ENCODE measurements at places on chromosomes 6 and 20. TPM values are rescaled to one million over a fixed set of nuclear protein-coding genes. Genes with fewer than 3 reads are reported as not detected.
A peak's percentile ranks its signal among the peaks of the same experiment; 100 is the strongest.

GRCh38 chr6:66556936-66557335, 849.9 kb upstream of the EYS start:
- H3K4me3 ChIP-seq: no peak overlapping the region
- DNase-seq: no peak
- H3K27ac ChIP-seq: no peak overlapping the region
- no peaks in the 10 kb centered on the region for H3K27me3 ChIP-seq
- H3K4me1 ChIP-seq: no peaks in the 10 kb centered on the region

DNA sequence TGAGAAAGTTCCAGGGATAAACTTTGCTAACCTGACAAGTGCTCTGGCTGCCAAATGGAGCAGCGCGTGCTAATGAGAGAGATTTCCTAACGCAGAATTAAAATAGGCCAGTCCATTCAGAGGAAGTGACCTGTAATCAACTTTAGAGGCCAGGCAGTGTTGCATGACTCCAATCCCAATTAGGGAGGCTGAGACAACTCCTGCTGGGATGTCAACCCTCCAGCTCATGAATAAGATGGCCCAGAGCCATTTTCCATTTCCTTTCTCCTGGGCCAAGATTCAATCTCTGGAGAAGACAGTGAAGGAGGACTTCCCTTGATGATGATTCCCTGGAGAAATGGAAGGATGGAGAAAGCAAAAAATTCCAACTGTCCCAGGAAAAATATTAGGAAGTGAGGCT, 241.5 kb upstream of the RNF24 start:
- DNase-seq: no peak
- no peak overlapping the region for H3K4me3 ChIP-seq
- H3K36me3 ChIP-seq: no peaks in the 10 kb centered on the region
- no peak overlapping the region for H3K27ac ChIP-seq
- no peaks in the 10 kb centered on the region for H3K27me3 ChIP-seq
- H3K4me1 ChIP-seq: no peaks in the 10 kb centered on the region

DNA sequence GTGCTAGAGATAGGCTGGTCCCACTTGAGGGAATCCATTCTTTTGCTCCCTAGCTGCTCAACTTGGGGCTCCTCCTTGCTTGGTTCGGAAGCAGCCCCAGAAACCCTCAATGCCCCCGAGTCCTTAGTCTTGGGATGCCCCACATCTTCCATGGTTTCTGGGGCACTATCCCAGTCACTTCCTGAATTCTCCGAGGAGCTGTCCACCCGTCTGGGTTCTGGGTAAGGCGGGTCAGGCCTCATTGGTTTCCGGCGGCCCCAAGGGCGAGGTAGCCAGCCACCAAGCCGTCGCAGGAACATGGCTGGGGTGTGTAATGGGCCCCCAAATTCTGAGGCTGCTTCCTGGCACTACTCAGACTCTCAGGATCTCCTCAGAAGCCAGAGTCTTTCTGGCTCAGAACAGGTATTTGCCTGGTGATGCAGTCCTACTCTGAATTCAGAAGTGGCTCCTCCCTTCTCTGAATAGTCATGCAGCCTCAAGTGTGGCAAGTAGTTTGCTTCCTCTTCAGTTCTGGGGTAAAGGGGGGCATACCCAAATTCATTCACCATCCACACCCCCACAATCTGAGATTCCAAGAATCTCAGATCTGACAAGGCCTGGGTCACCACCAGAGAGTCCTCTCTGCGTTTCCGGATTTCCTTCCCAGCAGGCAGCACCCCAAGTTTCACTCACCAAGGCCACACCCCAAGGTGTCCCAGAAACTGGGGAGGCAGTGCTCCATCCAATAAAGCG, 763 bp downstream of the C6orf47 start:
- DNase-seq: no peak
- H3K27me3 ChIP-seq: no peaks in the 10 kb centered on the region
- peak overlapping the region; percentile 78 for H3K4me3 ChIP-seq
- H3K27ac ChIP-seq: peak overlapping the region; percentile 95

- peak overlapping the region; percentile 90 for H3K4me3 ChIP-seq
- DNase-seq: no peak
- peak overlapping the region; percentile 99 for H3K27ac ChIP-seq
- H3K4me1 ChIP-seq: peaks cover 21% of the 10 kb centered on the region
These were observed 544 bp upstream of the ACAT2 start for GRCh38 chr6:159761129-159761872.

DNA sequence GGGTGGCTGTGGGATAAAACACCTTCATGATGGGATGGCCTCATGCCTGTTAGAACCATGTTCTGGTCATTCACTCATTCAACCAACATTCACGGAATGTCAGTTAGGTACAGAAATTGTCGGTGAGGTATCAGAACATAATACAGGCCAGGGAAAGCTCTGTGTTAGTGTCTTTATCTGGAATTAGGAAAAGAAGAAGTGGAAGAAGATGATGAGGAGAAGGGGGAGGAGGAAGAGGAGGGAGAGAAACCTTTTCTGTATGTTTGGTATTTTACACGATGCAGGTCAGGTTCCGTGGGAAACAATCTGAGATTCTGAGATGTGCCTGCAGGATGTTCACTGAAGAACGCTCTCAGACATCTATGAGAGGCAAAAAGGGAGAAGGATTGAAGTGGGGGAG, 5.6 kb downstream of the ADTRP start:
- peak overlapping the region; percentile 92 for H3K27ac ChIP-seq
- H3K4me3 ChIP-seq: no peak overlapping the region
- no peaks in the 10 kb centered on the region for H3K36me3 ChIP-seq
- H3K27me3 ChIP-seq: no peaks in the 10 kb centered on the region
- peaks cover 48% of the 10 kb centered on the region for H3K4me1 ChIP-seq

- H3K4me3 ChIP-seq: no peak overlapping the region
- H3K36me3 ChIP-seq: peaks cover 16% of the 10 kb centered on the region
- peaks cover 11% of the 10 kb centered on the region for H3K4me1 ChIP-seq
- no peak overlapping the region for H3K27ac ChIP-seq
These were observed 56.4 kb downstream of the ZMYND8 start for GRCh38 chr20:47300071-47300470.

- peaks cover 57% of the 10 kb centered on the region for H3K4me1 ChIP-seq
- no peaks in the 10 kb centered on the region for H3K27me3 ChIP-seq
- H3K27ac ChIP-seq: no peak overlapping the region
These were observed 12.0 kb downstream of the XRN2 start for GRCh38 chr20:21315138-21315537.

DNA sequence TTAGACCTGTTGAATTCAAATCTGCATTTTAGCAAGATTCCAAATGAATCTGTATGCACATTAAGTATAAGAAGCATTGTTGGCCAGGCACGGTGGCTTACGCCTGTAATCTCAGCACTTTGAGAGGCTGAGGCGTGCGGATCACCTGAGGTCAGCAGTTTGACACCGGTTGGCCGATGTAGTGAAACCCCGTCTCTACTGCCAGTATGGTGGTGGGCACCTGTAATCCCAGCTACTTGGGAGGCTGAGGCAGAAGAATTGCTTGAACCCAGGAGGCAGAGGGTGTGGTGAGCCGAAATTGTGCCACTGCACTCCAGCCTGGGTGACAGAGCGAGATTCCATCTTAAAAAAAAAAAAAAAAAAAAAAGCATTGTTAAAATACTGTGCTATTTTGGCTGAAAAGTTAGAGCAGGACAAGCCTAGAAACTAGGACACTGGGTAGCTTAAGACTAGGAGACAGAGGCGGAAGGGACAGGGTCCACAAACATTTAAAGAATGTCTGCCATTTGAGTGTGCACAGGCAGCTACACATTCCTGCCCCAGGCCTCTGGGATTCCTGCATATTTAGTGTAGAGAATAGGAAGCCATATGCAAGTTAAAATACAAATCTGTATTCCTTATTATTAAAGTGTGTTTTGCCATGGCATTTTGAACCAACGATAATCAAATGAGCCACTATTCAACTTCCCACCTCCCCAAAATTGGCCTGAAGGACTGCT, 45.1 kb upstream of the EEF1A1 start:
- no peaks in the 10 kb centered on the region for H3K36me3 ChIP-seq
- peak overlapping the region; percentile 46 for H3K27ac ChIP-seq
- DNase-seq: no peak
- no peaks in the 10 kb centered on the region for H3K27me3 ChIP-seq

DNA sequence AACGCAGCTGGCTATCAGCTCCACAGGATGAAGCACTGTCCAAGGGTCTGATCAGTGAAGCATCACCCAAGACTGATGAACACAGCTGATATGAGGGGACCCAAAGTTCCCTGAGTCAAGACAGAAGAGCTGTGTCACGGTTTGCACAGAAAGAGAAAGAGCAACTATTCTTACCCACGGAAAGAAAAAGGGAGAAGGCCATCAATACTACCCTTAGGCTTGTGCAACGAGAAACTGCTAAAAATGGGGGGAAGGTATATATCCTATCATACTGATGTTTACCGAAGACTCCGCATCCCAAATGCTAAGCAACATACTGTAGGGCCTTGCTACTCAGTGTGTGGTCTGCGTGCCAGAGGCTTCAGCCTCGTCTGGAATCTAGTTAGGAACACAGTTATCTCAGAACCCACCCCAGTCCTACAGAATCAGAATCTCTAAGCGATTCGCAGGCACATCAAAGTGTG, 665 bp downstream of the FASTKD5 start:
- DNase-seq: no peak
- peak overlapping the region; percentile 87 for H3K4me3 ChIP-seq
- no peaks in the 10 kb centered on the region for H3K27me3 ChIP-seq
- peaks cover 20% of the 10 kb centered on the region for H3K4me1 ChIP-seq
- peak overlapping the region; percentile 92 for H3K27ac ChIP-seq

DNA sequence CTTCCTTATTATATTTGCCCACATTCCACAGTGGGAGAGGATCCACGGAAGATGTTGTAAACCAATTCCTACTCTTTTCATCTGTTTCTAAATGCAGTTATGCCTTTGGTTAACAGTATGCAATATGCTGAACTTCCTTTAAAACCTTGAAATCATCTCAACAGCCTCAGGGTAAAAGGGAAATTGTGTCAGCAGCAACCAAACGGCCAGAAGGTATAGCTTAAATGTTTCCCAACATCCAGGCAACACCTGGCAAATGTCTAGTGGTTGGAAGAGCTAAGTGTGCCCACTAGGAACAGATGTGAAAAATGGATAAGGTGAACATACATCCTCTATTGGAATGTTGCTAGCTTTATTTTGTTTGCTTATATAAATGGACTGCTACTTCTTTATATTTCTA, 164.8 kb downstream of the FAXC start:
- H3K27ac ChIP-seq: no peak overlapping the region
- DNase-seq: no peak
- no peaks in the 10 kb centered on the region for H3K4me1 ChIP-seq
- H3K4me3 ChIP-seq: no peak overlapping the region
- no peaks in the 10 kb centered on the region for H3K36me3 ChIP-seq

DNA sequence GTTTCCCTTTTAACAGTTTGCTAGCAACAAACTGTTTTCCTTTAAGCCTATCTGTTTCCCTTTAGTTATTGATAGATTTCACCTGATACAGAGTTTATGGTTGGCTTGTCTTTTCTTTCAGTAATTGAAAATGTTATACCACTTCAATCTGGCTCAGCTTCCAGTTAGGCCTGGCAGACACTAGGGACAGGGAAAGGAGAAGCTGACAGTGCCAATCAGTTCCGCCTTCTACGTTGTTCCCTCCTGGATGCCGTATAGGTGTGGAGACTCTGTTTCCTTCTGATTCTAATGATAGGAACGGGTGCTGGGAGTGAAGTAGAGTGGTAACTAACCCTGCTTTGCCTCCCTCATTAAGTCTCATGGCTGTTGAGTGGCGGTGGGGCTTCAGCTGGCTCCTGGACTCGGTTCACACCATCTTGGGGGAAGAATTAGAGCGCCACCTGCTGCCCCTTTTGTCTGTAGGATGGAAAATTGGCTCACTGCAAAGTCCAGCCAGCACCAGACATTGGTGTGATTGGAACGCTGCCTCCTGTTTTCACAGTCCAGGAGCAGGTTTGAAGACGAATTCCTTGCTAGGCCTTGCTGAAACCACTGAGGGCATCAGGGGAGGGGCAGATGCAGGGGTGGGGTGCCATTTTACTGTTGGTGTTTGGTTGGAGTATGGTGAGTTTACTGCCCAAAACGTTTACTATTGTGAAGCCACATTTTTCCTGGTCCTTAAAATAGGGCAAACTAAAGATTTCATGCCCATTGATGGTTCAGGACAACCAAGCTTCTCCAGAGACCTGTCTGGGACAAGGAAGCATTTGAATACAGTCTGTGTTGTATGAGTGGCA, 1729.5 kb downstream of the GRIK2 start:
- no peak overlapping the region for H3K27ac ChIP-seq
- no peaks in the 10 kb centered on the region for H3K36me3 ChIP-seq
- H3K27me3 ChIP-seq: no peaks in the 10 kb centered on the region

DNA sequence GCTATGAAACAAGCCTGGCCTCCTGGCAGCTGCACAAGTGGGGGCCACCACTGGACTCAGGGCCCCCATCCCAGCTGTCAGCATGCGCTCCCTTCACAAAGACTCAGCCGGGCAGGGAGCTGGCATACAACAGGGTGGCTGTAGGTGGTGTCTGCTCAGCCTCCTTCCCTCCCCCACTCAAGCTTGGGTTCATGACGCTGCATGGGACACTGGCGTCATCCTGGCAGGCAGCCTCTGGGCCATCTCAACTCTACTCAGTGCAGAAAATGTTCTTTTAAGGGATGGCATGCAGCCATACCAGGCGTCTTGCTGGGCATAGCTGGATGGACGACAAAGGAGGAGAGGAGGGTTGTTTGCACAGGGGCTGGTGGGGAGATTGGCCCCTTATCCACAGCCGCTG, 30.5 kb downstream of the SAYSD1 start:
- no peak for DNase-seq
- no peak overlapping the region for H3K4me3 ChIP-seq
- no peaks in the 10 kb centered on the region for H3K4me1 ChIP-seq
- H3K27ac ChIP-seq: no peak overlapping the region
- H3K27me3 ChIP-seq: no peaks in the 10 kb centered on the region
- no peaks in the 10 kb centered on the region for H3K36me3 ChIP-seq

DNA sequence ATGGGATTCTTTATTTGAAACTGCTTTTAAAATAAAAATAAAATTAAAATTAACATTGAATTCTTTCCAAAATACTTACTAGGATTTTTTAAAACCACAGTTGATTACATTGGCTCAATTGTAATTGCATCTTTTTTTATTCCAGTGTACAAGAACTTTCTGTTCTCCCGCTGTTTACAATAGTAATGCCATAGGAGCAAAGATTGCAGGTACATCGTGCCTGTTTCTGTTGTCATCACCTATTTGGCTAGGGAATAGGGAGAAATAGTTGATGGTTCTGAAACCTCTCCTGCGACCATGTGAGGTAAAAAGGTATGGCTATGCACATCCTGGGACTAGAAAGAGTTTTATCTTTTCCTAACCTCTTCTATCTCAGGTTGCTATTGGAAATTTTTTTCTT, 28.2 kb upstream of the RHAG start:
- no peaks in the 10 kb centered on the region for H3K36me3 ChIP-seq
- H3K4me1 ChIP-seq: no peaks in the 10 kb centered on the region
- DNase-seq: no peak
- H3K4me3 ChIP-seq: no peak overlapping the region
- no peaks in the 10 kb centered on the region for H3K27me3 ChIP-seq

GRCh38 chr6:141359953-141360352, 772.8 kb upstream of the GJE1 start:
- DNase-seq: no peak
- H3K36me3 ChIP-seq: no peaks in the 10 kb centered on the region
- H3K4me1 ChIP-seq: no peaks in the 10 kb centered on the region
- no peak overlapping the region for H3K4me3 ChIP-seq

SLC26A8 gene
- not detected for total RNA-seq

CYP21A2 gene
- 0.22 TPM for total RNA-seq

SLC22A3 gene
- 5.5 TPM for total RNA-seq

MAFB gene
- total RNA-seq: 61.7 TPM

ME1 gene
- total RNA-seq: 33.1 TPM

TMEM244 gene
- total RNA-seq: not detected

GUCA1A gene
- not detected for total RNA-seq

HS3ST5 gene
- total RNA-seq: not detected

ZNF391 gene
- 1.3 TPM for total RNA-seq

PRDM1 gene
- total RNA-seq: 75.8 TPM

GNAS-AS1 gene
- total RNA-seq: not detected

Data from esophagus squamous epithelium (tissue), 5 donors.